NCI-H774 (cell line): ENCODE measurements at places on chromosomes 16 and 17.

- DNase-seq: no peak
Observed at GRCh38 chr17:27915709-27916108, 22.5 kb upstream of the LYRM9 start.

DNA sequence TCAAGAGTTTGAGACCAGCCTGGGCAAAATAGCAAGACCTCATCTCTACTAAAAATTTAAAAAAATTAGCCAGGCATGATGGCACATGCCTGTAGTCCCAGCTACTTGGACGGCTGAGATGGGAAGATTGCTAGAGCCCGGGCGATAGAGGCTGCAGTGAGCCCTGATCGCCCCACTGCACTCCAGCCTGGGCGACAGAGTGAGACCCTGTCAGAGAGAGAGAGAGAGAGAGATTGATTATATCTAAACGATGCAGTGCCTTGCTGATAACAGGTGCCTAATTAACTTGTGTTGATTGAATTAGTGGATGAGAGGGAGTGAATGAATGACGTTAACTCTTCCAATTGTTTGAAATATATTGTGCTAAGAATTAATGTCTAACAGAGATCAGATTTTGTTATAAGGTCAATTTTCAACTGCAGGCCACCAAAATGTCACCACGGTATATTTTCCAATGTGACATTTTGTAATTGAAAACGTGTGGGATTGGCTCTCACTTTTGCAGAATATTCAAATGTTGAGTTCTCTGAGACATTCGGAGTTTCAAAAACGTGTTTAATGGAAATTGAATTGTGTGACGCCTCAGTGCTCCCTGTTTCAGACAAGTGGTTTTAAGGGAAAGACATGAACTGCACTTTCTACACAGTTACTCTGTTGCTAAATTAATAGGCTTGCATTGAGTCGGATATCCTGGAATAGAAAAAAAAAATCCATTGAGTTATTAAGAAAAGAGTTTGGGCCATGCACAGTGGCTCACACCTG, 53.6 kb downstream of the ABAT start:
- no peak for DNase-seq

DNA sequence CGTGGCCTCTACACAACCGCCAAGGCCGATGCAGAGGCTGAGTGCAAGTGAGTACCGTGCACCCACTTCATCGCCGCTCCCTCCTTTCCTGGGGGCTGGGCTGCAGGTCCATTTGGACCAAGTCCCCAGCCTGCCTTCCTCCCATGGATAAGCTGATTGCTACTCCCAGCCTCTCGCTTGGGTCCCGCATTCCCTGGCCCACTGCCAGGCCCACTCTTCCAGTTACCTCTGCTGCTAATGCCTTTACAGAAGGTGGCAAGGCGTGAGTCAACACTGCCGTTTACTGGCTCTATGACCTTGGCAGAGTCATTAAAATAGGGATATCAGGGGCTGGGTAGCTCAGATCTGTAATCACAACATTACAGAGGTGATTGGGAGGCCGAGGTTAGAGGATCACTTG, 11.2 kb downstream of the SULT1A2 start:
- no peak for DNase-seq

DNA sequence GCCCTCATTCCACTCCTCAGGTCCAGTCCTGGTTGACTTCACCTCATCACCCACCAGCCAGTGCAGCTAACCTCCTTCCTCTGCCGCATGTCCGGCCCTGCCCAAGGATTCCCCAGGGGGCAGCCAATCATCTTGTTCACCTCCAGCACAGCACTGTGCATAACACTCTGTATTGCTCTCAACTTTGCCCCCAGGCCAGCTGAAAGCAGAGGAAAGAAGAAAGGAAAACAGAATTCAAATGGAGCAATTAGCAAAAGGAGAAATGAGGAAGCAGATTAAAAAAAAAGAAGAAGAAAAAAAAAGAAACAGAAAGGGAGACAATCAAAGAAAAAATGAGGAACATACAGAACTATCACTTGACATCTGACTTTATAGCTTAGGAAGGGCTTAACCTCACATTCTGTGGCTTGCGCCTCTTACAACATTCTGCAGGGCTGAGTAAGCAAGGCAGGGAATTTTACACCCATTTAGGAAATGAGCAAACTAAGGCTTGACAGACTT, 26.1 kb downstream of the GAS7 start:
- DNase-seq: no peak

- DNase-seq: no peak
Observed at GRCh38 chr17:15231851-15232516, 33.1 kb downstream of the PMP22 start.

DNA sequence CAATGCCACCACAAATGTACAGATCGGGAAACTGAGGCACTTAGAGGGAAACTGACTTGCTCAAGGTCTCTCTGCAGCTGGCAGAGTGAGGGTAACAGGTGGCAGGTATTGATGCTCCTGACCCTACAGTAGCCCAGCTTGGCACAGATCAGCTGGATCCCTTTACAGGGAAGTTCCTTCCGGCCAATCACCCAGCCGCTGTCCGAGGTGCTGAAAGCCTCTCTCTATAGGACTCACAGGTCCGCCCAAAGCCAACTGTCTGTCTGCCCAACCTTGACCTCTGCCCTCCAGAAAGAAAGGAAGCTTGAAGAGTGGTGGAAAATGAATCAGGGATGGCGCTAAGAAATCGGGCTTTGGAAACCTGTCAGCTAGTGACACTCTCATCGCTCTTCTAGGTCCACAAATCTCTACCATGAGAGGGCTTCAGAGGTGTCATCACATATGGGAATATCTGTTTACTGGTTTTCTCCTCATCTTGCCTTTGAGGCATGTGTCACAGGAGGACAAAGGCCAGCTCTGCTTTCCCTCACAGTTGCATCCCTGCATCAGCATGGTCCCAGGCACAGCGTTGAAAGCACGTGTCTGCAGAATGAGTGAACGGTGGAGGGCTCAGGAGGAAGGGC, 246.2 kb downstream of the KATNIP start:
- DNase-seq: no peak

DNA sequence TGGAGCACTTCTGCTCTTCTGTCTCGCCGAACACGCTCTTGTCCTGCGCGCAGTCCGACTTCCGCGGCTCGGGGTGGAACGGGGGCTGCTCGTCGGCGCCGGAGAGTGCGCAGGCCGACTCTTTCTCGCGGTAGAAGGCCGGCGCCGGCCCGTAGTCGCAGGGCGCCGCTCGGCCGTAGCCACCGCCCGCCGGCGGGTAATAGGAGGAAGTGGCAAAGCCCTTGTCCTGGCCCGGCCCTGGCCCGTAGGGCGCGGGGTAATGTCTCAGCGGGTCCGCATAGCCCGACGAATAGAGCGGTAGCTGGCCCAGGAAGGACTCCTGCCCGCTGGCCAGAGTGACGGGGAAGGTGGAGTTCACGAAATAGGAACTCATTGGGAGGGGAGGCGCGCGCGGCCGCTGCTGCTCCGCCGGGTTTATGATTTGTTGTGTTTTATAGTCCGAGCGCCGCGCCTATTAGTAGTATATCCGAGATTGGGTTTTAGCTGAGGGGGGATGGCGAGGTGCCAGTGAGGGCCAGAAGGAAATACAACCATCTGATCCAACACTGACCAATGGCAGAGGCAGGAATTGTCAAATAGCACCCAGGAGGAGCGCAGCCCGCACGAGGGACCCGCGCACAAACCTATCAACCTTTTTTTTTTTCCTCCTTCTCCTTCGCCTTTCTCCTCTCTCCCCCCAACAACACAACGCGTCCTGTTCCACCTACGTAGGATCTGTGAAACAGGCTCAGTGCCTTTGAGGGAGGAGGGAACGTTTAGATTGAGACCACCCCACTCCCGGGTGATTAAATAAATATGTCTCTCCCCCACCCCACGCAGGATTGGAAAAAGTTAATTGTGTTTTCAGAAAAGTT, 4.4 kb upstream of the HOXB5 start:
- DNase-seq: peak; percentile 85

- DNase-seq: no peak
Observed at GRCh38 chr16:19127205-19127604, 13.4 kb downstream of the ITPRIPL2 start.

DNA sequence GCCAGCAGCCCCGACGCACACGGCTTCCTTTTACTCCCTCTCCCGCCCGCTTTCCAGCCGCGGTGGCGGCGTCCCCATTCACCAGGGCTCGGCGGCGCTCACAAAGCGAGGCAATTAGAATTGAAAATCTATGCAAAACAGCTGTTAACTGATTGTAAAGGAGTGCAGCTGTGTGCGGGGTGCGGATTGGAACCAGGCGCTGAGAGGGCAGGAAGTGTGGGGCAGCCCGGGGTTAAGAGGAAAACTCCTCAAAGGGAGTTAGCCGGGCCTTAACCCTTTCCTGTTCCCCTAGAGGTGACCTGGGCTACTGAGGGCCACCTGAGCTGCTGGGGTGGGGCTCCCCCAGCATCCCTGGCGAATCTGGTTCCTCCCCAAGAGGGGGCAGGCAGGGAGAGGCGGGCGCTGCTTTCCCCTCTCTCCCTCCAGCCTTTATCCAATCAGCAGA, 5.8 kb upstream of the GSE1 start:
- DNase-seq: no peak

GRCh38 chr17:65942592-65942991, 249.3 kb downstream of the CEP112 start:
- DNase-seq: no peak
